Stimulated activated effector memory CD8-positive, alpha-beta T cell treated with anti-CD3 and anti-CD28 coated beads, Interleukin-12 subunit alpha, Interleukin-12 subunit beta, amount 100 ng/mL, for 72 hours (primary cell): ENCODE measurements at places on chromosomes 6 and 20.
A peak's percentile ranks its signal among the peaks of the same experiment; 100 is the strongest.

- DNase-seq, result no peak
Observed at GRCh38 chr6:157206359-157206815, 116.9 kb downstream of the TMEM242 start.

GRCh38 chr6:160420969-160421556 is 72.9 kb downstream of the SLC22A3 start:
- DNase-seq, result no peak

- DNase-seq, result no peak
Observed at GRCh38 chr6:7974565-7974937, 64.0 kb upstream of the TXNDC5 start.

DNA sequence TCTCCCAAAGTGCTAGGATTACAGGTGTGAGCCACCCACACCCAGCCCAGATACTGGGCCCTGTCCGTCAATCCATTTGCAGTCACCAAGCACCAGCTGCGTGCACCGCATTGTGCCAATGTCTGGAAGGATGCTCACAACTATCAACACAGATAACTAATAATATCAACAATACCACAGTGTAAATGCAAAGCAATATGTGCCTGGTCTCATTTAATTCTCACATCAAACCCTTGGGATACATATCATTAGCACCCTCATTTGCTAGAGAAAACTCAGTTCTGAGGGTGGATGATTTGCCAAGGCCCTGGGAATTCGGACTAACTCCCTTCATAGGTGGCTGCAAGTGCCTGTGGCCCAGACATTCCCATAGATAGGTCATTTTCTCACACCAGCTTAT is 14.5 kb downstream of the RIPOR3 start:
- no peak for DNase-seq

DNA sequence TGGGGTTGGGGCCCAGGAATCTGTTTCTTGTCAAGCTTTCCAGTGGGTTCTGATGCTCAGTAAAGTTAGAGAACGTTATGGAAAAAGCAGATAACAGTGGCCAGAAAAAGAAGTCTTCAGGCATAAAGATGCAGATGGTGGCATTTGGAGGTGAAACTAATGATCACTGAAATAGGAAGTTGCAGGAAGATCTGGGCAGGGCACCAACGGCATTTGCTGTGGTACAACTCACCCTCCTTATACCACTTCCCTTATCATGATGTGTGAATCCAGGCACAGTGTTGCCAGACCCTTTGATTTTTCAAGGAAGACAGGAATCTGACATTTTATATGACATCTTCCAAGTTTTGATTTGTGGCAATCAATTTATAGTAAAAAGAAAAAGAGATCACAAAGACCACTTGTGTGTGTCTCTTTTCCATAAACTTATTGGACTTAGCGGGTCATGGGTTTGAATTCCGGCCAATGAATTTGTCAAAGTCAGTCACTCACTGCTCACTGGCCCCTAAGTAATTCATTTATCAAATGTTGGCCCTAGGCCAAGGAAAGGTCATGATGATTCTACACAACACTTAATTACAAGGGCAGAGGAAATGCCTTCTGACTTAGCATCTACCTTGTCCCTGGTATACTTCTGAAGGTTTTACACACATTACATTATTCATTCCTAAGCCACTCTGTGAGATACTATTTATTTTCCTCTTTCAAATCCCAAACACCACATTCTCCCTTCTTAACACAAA is 37.6 kb downstream of the LAMP5 start:
- no peak for DNase-seq

- peak; percentile 78 for DNase-seq
Observed at GRCh38 chr6:7389451-7390225, at the start of the genes CAGE1 and RIOK1. Gene CAGE1, minus strand, starts transcription at chr6:7389742. Its CDS starts 2,569 bp downstream, at chr6:7387173. Gene RIOK1, plus strand, starts transcription at chr6:7389808. Its CDS starts 195 bp downstream, at chr6:7390003.

DNA sequence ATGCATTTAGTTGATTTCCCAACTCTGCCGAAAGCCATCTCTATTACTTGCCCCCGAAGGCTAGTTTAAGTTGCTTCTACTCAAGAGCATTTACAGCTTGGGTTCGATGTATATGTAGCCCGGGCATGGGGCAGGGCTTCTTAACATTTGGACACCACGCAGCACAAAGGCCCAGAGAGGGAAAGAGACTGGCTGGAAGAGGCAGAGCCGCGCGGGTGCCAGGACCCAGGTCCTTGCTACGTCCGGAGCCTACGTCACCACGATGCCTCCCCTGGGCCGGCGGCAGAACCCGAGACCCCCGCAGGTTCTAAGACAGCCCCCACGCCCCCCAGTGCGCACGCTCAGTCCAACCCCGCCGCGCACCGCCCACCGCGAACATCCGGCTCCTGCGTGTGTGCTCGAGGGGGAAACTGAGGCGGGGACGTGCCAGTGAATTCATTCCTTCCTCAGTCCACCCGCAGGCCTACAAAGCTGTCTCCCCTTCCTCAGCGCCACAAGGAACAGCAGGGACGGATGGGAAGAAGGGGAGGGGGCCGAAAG is 367 bp upstream of the PCIF1 start:
- DNase-seq, result no peak

DNA sequence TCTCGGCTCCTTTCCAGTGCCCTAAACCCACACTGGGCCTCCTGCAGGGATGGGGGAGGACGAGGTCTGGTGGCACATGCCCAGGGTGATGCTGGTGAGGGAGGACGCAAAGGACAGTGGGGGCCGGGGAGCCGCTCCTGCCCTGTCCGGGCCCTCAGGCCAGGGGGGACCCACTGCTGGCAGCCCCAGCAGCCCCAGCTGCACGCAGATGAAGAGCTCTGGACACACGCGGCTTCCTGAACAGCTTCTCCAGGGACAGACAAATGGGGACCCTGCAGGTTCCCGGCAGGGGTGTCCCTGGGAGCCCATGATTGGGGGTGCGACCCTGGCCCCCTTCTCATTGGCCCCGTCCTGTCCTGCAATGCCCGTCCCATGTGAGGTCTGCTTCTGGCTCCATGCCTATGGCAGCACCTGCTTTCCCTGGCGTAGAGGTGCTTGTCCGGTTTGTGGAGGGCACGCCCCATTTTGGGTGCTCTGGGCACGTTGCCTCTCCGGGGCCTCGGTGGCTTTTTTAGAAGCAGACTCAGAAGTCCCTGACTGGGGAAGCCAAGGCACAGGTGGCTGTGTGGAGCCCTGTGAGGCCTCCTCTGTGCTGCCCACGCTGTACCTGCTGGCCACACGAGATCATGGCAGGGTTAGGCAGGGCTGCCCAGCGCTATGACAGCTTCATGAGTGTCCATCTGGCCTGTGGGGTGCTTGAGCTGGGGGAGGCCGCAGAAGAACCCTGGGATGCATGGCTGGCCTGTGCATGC is 15.4 kb upstream of the TNFRSF6B start:
- no peak for DNase-seq

- peak; percentile 78 for DNase-seq
Observed at GRCh38 chr6:16760516-16761470, at the start of gene ATXN1. Gene ATXN1, minus strand, starts transcription at chr6:16761460.

- DNase-seq, result no peak
Observed at GRCh38 chr20:53148771-53149147, 176.6 kb downstream of the TSHZ2 start.

DNA sequence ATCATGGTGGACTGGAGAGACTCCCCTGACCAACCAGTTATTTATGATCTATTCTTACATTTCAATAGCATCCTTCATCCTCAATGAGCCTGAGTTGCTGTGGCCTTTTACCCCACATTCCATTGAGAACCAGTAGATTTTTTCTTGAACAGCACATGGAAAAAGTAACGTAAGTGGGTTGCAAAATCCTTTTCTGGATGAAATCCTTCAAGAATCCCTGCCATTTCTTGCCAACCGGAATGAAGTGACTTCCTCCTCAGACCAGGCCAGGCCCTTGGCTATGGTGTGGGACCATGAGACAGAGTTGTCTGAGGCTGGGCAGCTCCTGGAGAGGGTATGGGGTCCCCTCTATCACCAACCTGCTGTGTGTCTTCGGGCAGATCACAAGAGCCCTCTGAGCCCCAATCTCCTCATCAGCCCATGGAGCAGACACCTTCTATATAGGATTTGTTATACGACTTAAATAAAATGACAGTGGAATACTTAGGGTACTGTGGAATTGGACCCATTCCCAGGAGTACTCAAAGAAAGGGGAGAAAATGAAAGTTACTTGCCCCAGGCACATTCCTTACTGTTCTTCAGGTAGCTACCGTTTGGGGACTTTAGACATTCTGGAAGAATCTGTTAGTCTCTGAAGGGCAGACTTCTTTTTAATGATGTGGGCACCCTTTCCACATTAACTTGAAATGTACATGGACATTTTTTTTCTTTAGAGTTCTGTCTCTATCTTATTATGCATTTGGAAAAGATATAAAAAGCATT is 10.9 kb downstream of the EYA2 start:
- no peak for DNase-seq
